H9 (cell line): ENCODE measurements at places on chromosomes 6 and 20. TPM values are rescaled to one million over a fixed set of nuclear protein-coding genes. Genes with fewer than 3 reads are reported as not detected.
A peak's percentile ranks its signal among the peaks of the same experiment; 100 is the strongest.

DNA sequence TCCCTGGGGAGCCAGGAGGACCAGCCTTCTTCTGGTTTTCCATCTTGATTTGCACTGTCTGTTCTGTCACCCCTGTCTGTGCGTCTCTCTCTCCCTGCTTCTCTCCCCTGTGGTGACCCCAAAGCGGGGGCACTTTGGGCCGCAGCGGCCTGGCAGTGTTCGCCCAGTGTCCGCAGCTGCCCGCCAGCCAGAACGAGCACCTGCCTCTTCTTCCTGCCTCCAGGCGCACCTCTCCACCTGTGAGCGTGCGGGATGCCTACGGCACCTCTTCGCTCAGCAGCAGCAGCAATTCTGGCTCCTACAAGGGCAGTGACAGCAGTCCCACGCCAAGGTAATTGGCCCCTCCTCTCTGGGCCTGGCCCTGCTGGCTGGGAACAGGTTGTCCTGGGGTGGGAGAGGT, 30.8 kb downstream of the SNPH start:
- DNase-seq = no peak

DNA sequence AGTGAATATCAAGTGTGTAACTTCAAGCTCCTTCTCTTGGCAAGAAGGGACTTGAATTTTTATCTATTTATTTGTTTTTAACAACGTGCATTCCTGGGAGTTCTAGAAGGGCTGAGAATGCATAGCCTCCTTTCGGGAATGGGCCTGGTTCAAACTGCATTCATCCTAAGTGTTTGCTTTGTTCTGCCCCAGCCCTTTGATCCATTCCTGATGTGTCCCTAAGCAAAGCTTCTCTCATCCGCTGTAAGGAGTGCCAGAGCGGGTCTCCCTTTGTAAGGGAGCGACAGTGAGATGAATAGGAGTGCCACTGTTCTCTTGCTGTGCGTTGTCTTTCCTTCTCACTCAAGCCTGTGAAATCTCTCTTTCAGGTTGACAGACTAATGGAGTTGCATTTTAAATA, 61.0 kb upstream of the VSTM2L start:
- no peak for DNase-seq

GRCh38 chr6:158972241-158973233, 27.5 kb downstream of the RSPH3 start:
- no peak for DNase-seq

DNA sequence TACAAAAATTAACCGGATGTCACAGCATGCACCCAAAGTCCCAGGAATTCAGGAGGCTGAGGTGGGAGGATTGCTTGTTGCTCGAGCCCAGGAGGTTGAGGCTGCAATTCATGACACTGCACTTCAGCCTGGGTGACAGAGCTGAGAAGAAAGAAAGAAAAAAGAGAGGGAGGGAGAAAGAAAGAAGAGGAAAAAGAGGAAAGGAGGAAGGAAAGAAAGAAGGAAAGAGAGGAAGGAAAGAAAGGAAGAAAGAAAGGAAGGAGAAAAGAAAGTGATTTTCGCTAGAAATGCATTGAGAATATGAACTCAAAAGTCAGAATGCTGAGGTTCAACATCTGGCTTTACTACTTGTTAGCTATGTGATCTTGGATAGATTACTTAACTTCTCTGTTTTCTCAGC, 6.6 kb downstream of the SENP6 start:
- no peak for DNase-seq

- DNase-seq = no peak
Measured at GRCh38 chr6:797479-798077, 104.6 kb upstream of the EXOC2 start.

DNA sequence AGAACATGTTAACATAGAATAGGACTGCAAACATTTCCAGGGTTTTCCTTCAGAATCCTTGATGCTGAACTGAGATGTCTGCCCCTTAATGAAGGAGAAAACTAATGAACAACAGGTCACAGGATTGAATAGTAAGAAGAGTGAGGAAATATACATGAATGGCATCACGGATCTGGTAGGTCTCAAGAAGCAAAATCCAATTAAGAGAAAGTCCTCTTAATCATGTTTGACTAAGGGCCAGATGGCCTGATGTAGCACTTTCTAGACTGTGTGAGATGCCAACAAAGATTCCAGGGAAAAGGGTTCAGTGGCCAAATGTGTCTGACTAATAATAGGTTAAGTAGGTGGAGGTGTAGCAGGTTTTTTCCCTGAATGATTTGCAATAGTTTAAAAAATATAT, 13.7 kb upstream of the SHPRH start:
- DNase-seq = no peak

GRCh38 chr20:47699818-47700217, 85.5 kb downstream of the SULF2 start:
- DNase-seq = no peak

GRCh38 chr6:78713564-78713963, 153.8 kb upstream of the IRAK1BP1 start:
- no peak for DNase-seq

DNA sequence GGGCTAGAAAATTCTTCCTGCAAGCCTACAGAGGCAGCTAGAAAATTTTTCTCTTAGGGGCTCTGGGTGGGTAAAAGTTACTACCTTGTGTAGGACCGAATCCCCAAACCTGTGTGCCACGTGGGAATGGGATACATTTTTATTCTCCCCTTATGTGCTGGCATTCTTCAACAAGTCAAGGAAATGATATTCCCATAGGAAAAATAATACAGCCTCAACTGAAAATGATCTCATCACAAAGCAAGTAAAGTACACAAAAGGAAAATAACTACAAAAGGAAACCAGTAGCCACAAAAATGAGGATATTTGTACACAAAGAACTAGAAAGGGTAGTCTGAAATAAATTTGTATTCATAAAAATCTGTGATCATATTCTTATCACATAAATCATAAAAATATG, 298.1 kb downstream of the LAMA2 start:
- no peak for DNase-seq

DNA sequence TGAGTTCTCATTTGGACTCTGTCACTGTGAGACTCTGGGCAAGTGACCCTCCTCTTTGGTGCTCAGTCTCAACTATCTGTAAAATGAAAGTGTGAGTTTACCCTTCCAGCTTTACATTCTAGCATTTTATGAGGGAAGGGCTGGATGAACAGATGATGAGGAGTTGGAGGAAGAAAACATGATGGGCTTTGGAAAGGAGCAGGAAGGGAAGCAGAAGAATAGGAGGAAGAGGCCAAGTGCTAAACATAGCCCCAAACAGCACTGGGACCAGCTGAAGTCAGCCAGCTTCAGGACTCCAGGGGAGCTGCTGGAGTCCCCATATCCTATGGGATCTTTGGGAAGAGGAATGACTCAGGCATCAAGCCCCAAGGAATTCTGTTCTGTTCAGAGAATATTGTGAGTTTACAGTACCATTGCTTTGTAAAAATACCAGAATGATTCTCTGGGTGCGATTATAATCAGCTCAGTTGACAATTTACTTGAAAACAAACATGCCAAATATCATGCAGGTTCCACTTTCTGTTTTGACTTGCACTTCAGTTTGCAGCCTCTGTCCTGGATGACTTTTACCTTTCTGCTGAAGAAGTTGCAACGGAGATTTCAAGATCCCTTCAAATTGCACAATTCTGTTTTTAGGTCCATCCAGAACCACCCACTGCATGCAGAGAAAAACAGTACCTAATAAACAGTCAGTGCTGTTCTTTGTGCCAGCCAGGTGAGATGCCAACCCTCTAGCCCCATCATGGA, 3.2 kb downstream of the CD40 start:
- no peak for DNase-seq

DNA sequence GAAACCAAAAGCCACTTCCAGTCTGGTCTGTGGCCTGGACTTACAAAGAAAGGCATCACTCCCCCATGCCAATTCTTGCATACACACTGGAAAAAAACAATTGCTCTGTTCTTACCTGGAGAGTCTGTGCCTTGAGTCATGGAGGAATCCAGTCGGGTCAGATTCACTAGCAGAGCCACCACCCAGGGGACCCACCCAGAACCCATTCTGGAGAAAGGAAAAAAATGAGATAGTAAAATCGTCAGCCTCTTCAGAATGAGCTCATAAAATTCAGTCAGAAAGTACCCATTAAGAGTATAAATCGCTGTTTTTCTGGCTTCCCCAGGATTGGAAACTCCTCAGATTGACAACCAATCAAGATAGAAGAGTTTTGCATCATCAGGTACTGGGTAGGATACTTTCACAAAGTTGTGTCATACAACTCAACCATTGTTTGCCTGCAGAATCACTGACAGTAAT, at the start of gene HLA-DOB:
HLA-DOB (minus strand) TSS at position 257 of the 459 bp plus-strand sequence; CDS start at position 206, 51 bp downstream.
- DNase-seq = no peak

DNA sequence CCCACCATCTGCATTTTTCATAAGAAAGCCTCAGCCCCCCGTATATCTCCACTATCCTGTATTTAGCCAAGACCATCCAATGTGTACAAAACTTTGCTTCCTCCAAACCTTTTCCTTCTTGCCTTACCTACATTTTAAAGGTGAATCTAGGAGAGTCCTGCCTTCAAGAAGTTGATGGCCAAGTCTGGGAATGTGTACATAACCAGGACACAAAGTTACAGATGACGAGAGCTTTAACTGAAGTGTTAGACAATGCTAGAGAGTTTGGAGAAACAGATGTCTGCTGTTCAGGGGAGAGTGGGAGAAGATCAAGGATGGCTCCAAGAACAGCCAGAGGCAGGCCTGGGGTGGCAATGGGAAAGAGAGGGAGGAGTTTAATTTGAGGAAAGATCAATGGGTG, 2.3 kb upstream of the UQCC2 start:
- no peak for DNase-seq

DNA sequence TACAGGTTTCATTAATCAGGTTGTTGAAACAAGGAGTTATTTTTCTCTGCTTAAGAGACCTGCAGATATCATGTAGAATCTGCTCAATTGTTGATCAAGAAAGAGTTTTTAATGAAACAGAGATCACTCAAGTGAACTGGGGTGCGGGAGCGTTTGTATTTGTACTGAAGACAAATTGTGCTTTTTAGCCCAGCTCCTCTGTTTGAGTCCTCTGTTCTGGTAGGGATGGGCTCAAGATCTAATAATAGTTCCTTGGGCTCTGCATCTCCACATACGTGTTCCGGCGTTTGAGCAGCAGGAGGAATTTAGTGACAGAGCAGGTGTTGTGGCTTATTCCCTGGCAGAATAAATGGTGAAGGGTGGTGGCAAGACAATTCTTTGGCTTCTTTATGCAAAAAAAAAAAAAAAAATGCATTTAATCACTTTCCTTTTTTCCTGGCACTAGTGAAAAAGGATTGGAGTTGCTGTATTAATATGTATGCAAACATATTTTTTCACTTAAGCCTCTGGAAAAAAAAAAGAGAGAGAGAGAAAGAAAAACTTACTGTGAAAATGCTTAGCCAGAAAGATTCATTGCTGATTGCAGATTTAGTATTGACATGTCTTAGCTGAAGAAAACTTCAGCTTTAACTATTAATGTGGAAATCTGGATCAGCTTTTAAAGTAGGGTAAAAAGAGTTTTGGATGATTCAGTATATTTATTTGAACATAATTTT, 4.0 kb downstream of the CITED2 start:
- no peak for DNase-seq

DNA sequence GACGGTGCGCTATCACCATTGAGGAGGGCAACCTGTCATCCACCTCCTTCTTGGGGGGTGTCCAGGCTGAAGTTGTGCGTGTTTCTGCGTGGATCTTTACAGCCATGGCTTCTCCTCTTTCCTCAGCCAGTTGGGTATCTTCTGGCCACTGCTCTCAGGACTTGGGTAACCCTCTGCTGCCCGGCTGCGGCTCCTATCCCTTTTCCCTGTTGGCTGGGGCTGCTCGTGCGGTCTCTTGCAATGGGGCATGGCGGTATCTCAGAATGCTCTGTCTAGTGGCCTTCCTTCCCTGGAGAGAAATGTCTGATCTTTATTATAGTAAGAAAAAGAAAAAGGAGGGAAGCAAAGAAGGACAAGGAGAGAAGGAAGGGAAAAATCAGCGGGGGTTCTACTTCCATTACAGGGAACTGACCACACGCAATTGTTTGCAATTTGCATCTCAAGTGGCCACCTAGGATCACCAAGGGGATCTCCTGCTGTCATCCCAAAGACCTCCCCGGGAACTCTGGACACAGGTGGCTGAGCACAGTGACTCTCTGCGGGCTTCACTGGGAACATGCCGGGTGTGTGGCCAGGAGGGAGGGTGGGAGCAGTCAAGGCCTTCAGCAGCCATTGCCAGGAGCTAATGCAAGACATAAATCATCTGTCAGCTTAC, 60.8 kb downstream of the NPEPL1 start:
- peak; percentile 73 for DNase-seq

DNA sequence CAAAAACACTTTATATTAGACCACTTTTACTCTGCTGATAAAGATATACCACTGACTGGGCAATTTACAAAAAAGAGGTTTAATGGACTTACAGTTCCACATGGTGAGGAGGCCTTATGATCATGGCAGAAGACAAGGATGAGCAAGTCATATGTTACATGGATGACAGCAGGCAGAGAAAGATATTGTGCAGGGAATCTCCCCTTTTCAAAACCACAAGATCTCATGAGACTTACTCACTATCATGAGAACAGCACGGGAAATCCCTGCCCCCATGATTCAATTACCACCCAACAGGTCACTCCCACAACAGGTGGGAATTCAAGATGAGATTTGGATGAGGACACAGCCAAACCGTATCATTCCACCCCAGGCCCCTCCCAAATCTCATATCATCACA, 1383.8 kb upstream of the MAP3K7 start:
- no peak for DNase-seq

DNA sequence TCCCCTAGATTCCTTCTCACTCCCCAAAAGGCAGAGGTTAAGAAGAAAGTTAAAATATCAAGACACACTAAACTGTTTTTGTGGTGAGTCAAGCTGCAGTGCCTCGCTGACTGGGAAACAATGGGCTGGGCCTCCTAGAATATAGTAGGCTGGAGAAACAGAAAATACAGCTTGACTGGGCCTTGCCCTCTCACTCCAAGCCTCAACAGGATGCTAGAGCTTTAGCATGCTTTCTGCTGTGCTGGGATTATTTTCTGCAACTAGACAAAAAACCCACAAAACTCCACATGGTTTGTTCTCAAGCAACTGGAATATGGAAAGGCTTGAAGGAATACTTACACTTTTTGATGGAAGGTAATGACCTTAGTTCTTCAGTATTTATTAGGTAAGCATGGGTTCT, 27.9 kb downstream of the FOXO3 start:
- DNase-seq = no peak

- no peak for DNase-seq
Measured at GRCh38 chr6:167706313-167707109, 120.2 kb upstream of the AFDN start.

The ARMH2 gene
- not detected in 2 replicates for total RNA-seq

The GSTA2 gene
- total RNA-seq = not detected in 2 replicates

The COL11A2 gene
- total RNA-seq = 2.0 and 2.3 TPM in 2 replicates

The RIMS4 gene
- 15.5 and 16.3 TPM in 2 replicates for total RNA-seq

The TSBP1 gene
- not detected in 2 replicates for total RNA-seq

The SNAI1 gene
- total RNA-seq = 6.4 and 7.0 TPM in 2 replicates

The ZNF343 gene
- total RNA-seq = 3.4 and 4.0 TPM in 2 replicates

The LRP11 gene
- 14.8 and 15.6 TPM in 2 replicates for total RNA-seq

The CTAGE9 gene
- total RNA-seq = 0.13 TPM in 1 of 2 replicates, not detected in the other

The NKX2-4 gene
- total RNA-seq = 0.13 and 0.15 TPM in 2 replicates
